ENCODE measurements at places on chromosomes 7 and 10.
A peak's percentile ranks its signal among the peaks of the same experiment; 100 is the strongest.

GRCh38 chr10:103792547-103792946, 62.8 kb downstream of the SH3PXD2A start:
- DNase-seq: no peak

DNA sequence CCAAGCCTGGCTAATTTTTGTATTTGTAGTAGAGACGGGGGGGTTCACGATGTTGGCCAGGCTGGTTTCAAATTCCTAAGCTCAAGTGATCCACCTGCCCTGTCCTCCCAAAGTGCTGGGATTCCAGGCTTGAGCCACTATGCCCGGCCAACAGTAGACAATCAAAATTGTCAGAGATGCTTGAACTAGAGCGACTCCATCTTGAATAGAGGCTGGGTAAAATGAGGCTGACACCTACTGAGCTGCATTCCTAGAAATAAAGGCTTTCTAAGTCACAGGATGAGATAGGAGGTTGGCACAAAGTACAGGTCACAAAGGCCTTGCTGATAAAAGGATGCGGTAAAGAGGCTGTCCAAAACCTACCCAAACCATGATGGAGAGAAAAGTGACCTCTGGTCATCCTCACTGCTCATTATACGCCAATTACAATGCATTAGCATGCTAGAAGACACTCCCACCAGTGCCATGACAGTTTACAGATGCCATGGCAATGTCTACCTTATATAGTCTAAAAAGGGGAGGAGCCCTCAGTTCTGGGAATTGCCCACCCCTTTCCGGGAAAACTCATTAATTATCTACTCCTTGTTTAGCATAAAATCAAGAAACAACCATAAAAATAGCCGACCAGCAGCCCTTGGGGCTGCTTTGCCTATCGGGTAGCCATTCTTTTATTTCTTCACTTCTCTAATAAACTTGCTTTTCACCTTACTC, 134.5 kb downstream of the BAMBI start:
- DNase-seq: no peak

DNA sequence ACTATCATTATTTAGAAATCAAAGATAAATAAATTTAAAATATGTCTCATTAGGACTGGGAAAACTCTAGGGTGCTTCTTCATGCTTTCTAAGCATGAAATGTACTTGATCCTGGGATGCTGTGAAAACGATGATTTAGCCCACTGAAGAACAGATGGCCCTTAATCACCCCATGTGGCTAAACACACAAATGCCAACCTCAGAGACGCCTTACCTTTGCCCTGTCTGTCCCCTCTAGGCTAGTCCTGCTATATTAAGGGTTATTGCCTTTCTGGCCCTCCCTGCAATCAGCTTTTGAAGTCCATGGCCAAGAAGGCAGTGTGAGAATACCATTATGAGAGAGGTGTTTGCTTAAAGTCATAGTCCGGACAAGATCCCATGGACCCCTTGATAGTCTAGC, 217.2 kb downstream of the TWIST1 start:
- DNase-seq: peak; percentile 23

GRCh38 chr10:1274111-1274661, 218.0 kb downstream of the WDR37 start:
- no peak for DNase-seq

DNA sequence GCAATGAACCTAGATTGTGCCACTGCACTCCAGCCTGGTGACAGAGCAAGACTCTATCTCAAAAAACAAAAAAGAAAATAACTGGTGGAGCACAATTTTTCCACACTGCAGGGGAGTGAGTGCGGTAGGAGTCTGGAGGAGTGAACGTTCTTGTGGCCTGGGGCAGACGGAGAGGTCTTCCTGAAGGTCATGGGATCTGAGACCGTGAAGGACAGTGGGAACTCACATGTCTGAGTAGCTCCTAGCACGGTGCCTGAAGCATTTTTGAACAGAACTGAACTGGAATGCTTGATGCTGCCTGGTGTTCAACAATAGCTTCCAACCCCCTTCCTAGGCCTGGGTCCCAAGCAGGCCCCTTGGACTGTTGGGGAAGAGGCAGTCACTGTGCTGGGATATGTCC, 84.3 kb upstream of the PODXL start:
- no peak for DNase-seq

All from DMS79 (cell line).